ENCODE measurements at places on chromosomes 2 and 18.

DNA sequence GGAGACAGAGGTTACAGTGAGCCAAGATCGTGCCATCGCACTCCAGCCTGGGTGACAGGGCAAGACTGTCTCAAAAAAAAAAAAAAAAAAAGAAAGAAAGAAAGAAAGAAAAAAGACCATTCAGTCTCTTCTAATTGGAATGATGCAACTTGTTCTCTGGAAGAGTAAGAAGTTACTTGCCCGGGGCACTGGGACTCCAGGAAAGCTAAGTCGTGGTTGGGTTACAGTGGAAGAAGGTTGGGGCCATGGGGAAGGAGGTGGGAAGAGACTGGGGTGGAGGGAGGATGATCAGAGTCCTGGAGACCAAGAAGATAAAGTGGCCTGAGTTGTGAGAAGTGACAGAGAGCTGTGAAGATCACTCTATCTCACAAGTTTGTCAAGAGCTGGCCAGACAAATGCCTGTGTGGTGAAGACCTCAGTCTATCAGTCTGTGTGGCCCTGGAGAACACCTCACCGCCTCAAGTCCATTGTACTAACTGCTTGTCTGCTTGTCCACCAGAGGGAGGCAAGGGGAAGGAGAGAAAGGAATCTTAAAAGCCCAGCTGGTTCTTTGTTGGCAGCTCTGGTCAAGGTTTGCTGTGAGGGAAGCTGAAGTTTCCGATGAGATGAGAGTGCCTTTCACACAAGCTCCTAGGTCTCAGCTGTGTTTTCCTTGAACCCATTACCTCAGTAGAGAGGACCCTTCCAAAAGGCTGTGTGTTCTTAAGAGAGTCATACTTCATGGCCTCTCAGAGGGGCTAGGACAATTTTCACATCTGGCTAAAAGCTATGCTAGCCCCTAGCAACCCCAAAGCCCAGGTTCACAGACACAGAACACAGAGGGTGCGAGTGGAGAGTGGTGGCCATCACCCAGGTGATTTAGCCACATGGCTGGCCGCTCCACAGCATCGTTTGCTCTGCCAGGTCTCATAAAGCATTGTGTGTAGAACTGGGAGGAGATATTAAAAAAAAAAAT lies 72.0 kb upstream of the TMEM178A start:
- DNase-seq, result peak; percentile 93

DNA sequence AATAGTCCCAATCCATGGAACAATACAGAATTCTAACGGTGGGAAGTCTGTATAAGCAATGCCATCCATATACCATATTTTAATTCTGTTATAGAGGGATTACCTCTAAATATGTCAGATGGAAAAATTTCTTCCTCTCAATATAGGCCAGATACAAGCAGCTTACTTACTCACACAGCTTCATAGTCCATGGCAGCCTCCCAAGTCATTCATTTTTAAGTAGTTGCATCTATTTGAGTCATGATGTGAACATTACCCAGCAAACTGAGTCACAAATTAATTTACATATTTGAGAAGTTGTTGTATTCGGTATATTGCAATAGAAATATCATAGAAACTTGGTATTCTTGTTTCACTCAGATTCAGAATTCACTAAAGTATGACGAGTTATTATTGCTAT lies 20.3 kb downstream of the TBR1 start:
- DNase-seq, result no peak

DNA sequence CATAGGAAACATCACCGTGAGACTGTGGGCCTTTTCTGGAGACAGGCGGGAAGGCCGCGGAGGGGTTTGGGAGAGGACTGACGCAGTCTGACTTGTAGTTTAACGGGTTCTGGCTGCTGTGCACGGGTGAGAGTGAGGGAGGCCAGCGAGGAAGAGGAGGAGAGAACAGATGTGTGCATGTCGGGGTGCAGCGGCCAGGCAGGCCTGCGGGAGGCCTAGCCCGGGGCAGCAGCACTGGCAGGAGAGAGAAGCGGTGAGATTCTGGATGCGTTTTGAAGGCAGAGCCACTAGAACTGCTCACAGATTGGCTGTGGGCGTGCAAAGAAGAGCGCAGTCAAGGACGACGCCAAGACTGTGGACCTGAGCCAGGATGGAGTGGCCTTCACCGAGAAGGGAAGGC lies 53.9 kb downstream of the PTGR3 start:
- DNase-seq, result no peak

DNA sequence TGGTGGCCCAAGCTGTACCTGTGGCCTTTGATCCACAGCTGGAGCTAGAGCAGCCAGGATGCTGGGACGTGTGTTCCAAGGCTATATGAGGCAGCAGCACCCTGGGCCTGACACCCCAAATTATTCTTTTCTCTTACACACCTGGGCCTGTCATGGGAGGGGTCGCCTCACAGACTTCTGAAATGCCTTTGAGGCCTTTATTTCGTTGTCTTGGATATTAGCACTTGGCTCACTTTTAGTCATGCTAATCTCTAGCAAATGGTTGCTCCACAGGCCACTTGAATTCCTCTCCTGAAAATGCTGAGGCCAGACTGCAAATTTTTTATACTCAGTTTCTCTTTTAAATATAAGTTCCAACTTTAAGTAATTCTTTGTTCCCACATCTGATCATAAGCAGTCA lies 22.0 kb upstream of the IL1R2 start:
- DNase-seq, result no peak

GRCh38 chr2:210170446-210171303 lies 534 bp downstream of the KANSL1L start:
- DNase-seq, result peak; percentile 94

DNA sequence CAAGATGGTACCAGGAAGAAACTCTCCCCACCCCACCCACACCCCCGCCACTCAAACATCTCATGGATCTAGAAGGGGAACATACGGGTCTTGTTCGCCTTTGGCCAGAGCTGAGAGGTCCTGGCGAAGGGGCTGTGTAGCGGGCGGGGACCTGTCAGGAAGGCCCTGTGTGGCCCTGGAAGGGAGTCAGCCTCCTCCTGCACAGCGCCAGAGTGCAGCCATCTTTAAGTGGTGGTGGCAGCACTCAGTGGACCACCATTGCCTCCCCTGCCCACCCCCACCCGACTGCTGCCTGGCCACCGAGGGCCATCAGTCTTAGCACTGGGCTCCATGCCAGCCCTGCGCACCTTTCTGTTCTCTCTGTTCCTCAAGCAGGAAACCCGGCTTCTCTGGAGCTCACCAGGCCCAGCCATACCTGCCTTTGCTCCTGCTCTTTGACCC lies 11.6 kb upstream of the FAHD2A start:
- DNase-seq, result peak; percentile 32

- DNase-seq, result no peak
Observed at GRCh38 chr2:232846055-232846454, 24.0 kb upstream of the SNORC start.

- no peak for DNase-seq
Observed at GRCh38 chr2:227222292-227222691, 57.9 kb downstream of the COL4A3 start.

DNA sequence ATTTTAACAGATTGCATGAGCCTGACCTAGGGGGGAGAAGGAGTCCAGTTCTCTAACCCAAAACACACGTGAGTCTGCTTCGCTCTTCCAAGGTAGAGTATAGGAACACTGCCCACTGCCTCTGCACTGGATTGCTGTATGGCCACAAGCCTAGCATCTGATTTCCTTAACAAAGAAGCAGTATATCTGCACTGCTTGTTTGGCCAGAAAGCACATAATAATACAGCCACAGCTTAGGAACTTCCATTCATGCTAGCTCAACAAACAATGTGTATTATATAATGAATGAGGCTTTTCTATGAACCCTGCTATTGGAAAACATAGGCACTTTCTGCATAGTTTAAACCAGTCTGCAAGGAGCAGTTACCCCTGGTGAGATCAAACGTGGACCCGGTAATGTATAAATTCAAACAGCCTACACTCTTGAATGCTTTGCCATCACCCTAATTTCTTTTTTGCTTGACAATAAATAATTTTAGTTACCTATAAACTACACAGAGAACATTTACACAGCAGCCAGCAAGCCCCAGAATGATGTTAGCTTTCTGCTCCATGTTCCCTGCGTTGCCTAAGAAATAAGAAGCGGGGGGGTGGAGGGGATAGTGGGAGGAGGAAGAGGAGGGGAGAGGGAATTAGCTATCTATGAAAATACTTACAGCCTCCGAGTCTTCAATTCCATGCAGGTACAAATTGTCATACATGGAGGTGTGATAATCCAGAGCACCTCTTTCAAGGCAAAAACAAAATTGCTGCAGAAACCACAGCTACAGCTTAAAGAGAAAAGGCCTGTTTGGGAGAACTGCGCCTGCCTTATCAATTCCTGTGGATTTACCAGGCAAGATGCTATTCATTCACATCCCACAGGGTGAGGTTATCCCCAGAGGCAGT lies 125.6 kb downstream of the CACNB4 start:
- no peak for DNase-seq

DNA sequence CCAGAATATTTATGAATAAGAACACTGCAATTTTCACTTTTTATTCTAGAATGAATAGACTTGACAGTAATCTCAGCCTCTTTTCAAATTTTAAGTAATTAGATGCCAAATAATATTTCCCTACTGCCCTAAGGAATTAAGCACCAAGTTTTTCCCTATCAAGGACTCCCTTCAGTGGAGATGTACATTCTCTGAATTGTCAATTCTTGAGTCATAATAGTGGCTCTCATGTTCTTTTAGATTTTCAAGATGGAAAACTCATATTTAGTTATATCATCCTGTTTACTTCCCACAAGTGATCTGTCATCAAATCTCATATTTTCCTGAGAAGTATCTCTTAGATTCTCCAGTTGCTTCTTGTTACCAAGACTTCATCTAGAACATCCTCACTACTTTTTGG lies 1248.9 kb upstream of the CHAC2 start:
- no peak for DNase-seq

- peak; percentile 77 for DNase-seq
Observed at GRCh38 chr18:26617151-26617554, 68.8 kb upstream of the KCTD1 start.

DNA sequence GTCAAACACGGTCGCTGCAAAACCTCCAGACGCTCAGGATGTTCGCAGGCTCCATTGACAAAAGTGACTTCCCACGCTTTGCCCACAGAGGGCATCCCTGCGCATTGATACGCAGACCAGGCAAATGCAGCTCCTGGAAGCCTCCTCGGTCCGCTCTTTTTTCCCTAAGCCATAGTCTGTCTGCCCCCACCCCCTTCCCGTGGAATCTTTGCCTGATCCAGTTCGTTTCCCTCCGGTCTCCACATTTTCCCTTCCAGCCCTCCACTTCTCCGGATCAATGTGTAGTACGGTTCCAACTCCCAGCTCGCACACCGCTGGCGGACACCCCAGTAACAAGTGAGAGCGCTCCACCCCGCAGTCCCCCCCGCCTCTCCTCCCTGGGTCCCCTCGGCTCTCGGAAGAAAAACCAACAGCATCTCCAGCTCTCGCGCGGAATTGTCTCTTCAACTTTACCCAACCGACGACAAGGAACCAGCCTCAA lies at the start of gene DCC:
Gene DCC (plus strand): TSS at position 307 of the 481 bp plus-strand sequence. CDS start 591 bp downstream, outside the sequence.
- DNase-seq, result no peak

DNA sequence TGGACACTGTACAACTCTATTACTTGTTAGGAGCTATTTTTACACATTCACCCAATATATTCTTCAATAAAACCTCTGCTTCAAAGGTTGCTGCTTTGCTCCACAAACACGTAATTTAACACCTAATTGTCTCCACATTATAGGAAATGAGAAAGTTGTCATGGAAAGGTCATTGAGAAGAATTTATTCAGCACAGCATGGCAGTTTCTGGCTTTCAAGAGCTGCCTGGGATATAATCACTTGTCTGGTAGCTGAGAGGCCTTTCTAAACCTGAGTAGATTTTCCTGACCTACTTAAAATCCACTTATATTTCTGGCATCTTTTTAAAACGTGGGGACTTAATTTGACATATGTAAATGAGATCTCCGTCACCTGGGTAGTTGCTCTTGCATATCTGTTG lies 216.1 kb downstream of the ZNF804A start:
- no peak for DNase-seq

DNA sequence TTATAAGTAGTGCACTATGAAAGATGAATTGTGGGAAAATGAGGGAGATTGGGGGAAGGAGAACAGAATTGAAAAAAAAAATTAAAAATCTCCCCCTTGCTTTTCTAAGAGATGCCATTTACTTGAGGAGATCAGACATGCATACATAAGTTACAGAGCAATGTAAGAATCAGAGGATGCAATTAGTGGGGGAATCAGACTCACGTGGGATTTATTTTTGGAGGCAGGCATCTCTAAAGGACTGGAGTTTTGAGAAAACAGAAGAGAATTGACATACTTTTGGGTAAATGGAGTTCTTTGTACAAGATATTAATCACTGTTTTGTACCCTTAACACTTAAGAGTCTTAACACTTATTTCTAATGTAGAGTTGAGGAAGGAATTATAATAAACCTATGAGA lies 52.7 kb downstream of the MTX2 start:
- DNase-seq, result no peak

DNA sequence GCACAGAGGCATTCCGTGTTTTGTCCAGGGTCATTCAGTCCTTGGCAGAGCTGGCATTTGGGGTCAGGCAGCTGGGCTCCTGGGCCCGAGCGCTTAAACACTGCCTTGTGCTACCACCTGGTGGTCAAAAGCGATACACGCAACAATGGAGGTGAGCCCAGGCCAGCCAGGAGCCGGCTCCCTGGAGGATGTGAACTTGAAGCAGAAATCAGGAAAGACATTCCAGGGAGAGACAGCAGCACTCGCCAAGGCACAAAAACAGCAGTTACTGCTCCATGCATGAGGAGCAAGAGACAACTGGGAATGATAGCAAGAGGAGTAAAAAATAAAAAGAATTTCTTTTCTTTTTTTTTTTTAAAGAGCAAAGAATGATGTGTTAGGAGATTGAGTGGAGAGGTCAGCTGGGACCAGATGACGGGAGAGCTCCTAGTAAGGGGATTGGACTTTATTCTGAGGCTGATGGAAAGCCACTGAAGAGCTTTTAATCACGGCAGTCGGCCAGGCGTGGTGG lies 20.7 kb downstream of the SCYGR8 start:
- peak; percentile 93 for DNase-seq

DNA sequence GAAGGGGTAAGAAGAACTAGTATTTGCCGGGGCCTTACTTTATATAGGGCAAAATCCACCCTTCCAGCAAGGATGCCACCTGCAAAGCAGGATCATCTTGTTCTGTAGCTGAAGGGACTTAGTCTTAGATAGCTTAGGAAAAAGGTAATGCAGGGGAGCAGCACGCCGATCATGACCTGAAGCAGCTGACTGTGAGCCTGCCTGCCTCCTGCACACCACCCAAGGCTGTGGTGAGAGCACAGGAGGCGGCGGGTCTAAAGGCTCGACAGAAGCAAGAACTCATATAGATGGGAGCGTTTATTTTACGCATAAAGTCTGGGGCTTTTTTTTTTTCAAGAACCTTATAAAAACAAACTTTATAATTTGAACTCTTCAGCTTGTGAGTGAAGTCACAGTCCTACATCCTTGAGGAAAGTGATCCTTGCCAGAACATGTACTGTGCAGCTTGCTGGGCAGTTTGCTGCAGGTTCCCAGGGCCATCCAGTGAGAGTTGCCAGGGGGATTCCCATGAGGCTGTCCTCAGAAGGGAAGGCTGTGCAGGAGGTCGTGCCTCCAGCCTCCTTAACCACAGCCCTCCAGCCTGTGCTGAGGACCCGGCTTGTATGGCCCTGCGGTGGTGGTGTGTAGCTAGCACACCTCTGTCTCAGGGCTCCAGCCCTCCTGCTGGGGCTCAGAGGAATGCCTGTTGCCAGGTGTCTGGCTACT lies 92.1 kb downstream of the RNF144A start:
- no peak for DNase-seq

GRCh38 chr2:67566285-67566684 lies 169.2 kb downstream of the ETAA1 start:
- no peak for DNase-seq

Measured in osteoblast (primary cell).